Bladder microvascular endothelial cell (primary cell): ENCODE measurements at places on chromosomes 5 and 9. TPM values are rescaled to one million over a fixed set of nuclear protein-coding genes. Genes with fewer than 3 reads are reported as not detected.

SKP2 gene
- 19.4 and 22.9 TPM in 2 replicates for total RNA-seq

CLPTM1L gene
- total RNA-seq: 231 and 387 TPM in 2 replicates

SLC6A3 gene
- not detected in 2 replicates for total RNA-seq

BNC2 gene
- total RNA-seq: 7.6 and 10.4 TPM in 2 replicates

C5 gene
- 2.1 and 2.3 TPM in 2 replicates for total RNA-seq

NOXA1 gene
- 0.97 and 2.1 TPM in 2 replicates for total RNA-seq

F2RL1 gene
- 7.6 and 111 TPM in 2 replicates for total RNA-seq

MACROH2A1 gene
- 121 and 178 TPM in 2 replicates for total RNA-seq

LARP1 gene
- total RNA-seq: 25.7 and 65.1 TPM in 2 replicates

SCGB3A1 gene
- 0.32 TPM in 1 of 2 replicates, not detected in the other for total RNA-seq

SHISAL2B gene
- not detected in 2 replicates for total RNA-seq

ARL10 gene
- total RNA-seq: 5.8 and 19.7 TPM in 2 replicates

SPATA31C1 gene
- total RNA-seq: not detected in 2 replicates

SPINK1 gene
- not detected in 2 replicates for total RNA-seq

PIP5KL1 gene
- total RNA-seq: 0.44 and 0.97 TPM in 2 replicates

CTNND2 gene
- total RNA-seq: not detected in 2 replicates

PHF24 gene
- total RNA-seq: not detected in 2 replicates

PCDHB10 gene
- total RNA-seq: 0.49 and 1.6 TPM in 2 replicates

NUTM2F gene
- total RNA-seq: not detected in 2 replicates

LCN12 gene
- 0.19 TPM in 1 of 2 replicates, not detected in the other for total RNA-seq

PCDHA13 gene
- not detected in 2 replicates for total RNA-seq

INSL6 gene
- 0.13 TPM in 1 of 2 replicates, not detected in the other for total RNA-seq

SH3RF2 gene
- 0.16 and 0.88 TPM in 2 replicates for total RNA-seq

ENG gene
- 76.9 and 295 TPM in 2 replicates for total RNA-seq

DRD1 gene
- total RNA-seq: under 0.01 TPM in 1 of 2 replicates, not detected in the other

NSMF gene
- total RNA-seq: 11.0 and 20.5 TPM in 2 replicates

CPLANE1 gene
- 8.6 and 23.0 TPM in 2 replicates for total RNA-seq

ZNF189 gene
- 15.4 and 32.8 TPM in 2 replicates for total RNA-seq

CERT1 gene
- 22.2 and 57.1 TPM in 2 replicates for total RNA-seq

LCP2 gene
- total RNA-seq: 1.2 and 2.1 TPM in 2 replicates

ANKRD34B gene
- total RNA-seq: not detected in 2 replicates

KIF24 gene
- 2.2 and 2.3 TPM in 2 replicates for total RNA-seq

TSSK1B gene
- total RNA-seq: not detected in 2 replicates

RASA1 gene
- total RNA-seq: 27.2 and 66.5 TPM in 2 replicates

C9orf57 gene
- total RNA-seq: not detected in 2 replicates

GMCL2 gene
- total RNA-seq: not detected in 2 replicates

ARSI gene
- total RNA-seq: 0.16 and 0.63 TPM in 2 replicates

ABLIM3 gene
- 23.3 and 40.3 TPM in 2 replicates for total RNA-seq

DOCK8 gene
- total RNA-seq: 0.81 and 8.6 TPM in 2 replicates

RABEPK gene
- total RNA-seq: 18.6 and 21.3 TPM in 2 replicates

CATSPER3 gene
- not detected in 2 replicates for total RNA-seq

SMU1 gene
- total RNA-seq: 23.8 and 33.7 TPM in 2 replicates

SLC34A3 gene
- total RNA-seq: not detected in 2 replicates

TUSC1 gene
- total RNA-seq: 5.9 and 6.8 TPM in 2 replicates

C5orf46 gene
- not detected in 2 replicates for total RNA-seq

BTNL9 gene
- 0.13 and 0.81 TPM in 2 replicates for total RNA-seq
